Hindlimb muscle (tissue), 1 donor: ENCODE measurements at places on chromosomes 13 and 19.

DNA sequence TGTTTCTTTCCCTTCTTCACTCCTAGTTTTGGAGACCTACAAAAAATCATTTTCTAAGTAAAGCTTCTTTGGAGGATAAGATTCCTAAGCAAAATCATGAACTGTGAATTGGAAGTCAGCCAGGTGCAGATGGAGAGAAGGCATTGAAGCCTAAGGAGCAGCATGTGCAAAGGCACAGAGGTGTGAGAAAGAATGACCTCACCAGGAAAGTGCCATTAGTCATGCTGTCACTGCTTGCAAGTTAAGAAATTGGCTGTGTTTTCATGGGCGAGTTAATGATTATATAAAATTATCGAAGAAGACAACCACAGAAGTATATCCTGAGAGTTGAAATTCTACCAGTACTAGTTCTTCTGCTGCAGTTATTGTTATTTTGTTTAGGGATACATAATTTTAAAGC is 80.3 kb upstream of the KLHL1 start:
- no peak for DNase-seq

GRCh38 chr19:33063356-33063752 is 1.3 kb downstream of the RHPN2 start:
- no peak for DNase-seq

- DNase-seq: no peak
These were observed 90.9 kb upstream of the ZNF507 start for GRCh38 chr19:32254509-32254890.

DNA sequence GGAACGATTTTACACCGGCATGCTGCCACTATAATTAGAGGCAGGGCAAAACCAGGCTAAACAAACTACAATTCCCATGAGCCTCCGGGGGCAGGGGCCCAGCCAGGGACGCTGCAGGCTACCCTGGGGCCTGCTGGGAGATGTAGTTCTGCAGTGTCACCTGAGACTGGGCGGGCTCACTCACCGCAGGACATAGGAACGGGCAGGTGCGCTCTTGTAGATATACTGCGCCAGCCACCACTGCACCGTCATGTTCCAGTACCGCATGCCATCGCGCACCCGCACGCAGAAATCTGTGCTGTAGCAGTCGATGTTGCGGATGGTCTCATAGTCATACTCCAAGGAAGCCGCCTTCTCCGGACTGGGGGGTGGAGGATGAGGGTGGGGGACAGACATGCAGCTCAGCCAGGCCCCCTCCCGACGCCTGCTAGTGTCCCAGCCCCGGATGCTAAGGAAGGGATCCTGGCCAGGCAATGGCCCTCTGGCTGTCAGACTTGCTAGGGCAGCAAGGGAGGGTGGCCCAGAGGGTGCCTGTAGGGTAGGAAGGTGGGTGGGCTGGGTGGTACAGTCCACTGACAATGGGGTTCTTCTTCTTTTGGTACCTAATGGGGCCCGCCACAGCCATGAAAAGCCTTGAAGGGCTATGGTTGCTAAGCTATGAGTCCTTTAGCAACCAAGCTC is 5.8 kb upstream of the TMC4 start:
- DNase-seq: no peak

DNA sequence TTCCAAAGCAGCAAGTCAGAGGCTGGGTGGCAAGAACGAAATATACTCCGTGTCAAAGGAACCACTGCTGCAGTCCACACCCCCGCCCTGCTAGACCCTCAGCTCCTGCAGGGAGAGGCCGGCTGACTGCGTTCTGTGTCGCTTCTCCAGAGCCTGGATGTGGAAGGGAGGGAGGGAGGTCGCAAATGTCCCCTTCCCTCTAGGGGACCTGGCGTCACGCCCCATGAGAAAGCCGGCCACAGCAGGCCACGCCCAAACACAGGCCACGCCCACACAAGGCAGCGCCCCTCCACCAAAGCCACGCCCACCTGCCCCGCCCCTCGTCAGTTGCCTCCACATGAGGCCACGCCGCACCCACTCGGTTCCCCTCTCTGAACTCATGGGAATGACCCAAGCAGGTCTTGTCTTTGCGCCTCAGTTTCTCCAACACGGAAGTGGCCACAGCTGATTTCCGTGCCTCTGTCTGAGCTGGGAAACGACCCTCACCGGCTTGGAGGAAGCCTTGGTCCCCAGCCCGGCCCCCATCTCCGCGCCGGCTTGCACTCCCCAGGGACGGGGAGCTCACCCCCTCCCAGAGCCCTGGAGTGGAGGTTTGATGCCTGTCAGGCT is 38.4 kb upstream of the TCF3 start:
- DNase-seq: no peak

GRCh38 chr13:32407854-32408253 is 20.1 kb downstream of the N4BP2L1 start:
- DNase-seq: no peak

DNA sequence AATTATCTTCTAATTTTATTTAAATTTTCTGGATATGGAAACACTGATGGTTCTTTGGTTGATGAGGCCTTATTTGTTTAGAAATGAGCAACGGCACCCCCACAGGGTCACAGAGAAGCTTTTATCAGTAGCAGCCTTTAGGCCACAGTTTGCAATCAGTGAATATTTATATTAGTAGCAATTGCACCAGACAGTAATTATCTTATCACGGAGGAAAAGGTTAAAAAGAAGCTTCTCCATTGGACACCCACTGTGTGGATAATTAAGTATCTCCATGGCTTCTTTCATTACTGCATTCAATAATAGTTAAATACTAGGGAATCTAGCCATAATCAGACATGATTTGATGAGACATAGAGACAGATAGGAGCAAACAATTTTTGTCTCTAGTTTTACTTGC is 2099.2 kb upstream of the PCDH20 start:
- DNase-seq: no peak

- DNase-seq: peak; percentile 63
These were observed 1.2 kb downstream of the TBC1D4 start for GRCh38 chr13:75480671-75481175.

GRCh38 chr13:61765181-61765742 is 349.6 kb upstream of the PCDH20 start:
- DNase-seq: no peak

GRCh38 chr19:23855676-23856075 is 59.0 kb upstream of the ZNF726 start:
- DNase-seq: no peak

GRCh38 chr19:12665671-12666264 is 774 bp downstream of the MAN2B1 start:
- no peak for DNase-seq

GRCh38 chr19:5718579-5719273 is 1.2 kb downstream of the LONP1 start:
- no peak for DNase-seq

- no peak for DNase-seq
These were observed 40.4 kb downstream of the INTS6 start for GRCh38 chr13:51412431-51412830.

GRCh38 chr19:39845584-39845932 is 621 bp downstream of the FBL start:
- no peak for DNase-seq

GRCh38 chr19:50792272-50793250 is 2.3 kb downstream of the ACP4 start:
- no peak for DNase-seq

DNA sequence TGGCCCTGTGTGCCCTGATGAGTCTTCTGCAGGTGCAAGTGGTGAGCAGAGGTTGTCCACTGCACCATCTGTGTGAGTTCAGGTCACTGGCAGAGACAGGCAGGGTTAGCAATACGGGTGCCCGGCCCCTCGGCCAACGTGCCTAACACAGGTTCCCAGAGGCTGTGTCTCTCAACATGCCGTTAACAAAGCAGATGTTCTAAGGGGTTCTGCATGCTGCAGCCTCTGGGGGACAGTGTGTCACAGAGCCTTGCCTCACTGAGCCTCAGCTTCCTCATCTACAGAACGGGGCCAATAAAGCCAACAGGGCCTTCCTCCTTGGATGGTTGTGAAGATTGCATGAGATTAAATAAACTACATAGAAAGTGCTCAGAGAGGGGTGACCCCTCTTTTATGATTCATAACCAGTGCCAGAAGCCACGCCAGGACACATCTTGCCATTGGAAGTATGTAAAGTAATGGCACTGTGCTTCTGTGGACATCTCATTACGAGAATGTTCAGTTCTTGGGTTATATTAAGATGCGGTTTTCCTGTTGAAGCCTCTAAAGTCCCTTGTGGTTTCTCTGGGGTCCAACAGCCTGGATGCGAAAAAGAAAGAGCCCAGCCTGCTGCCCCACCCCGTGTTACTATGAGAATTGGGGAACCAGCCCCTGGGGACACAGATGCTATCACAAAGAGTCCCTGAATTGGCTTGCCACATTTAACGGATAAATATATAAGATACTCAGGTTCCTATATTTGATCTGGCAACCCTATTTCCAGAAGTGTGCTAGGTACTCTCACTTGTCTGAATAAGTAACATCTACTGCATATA is 11.2 kb upstream of the ARHGEF18 start:
- no peak for DNase-seq

DNA sequence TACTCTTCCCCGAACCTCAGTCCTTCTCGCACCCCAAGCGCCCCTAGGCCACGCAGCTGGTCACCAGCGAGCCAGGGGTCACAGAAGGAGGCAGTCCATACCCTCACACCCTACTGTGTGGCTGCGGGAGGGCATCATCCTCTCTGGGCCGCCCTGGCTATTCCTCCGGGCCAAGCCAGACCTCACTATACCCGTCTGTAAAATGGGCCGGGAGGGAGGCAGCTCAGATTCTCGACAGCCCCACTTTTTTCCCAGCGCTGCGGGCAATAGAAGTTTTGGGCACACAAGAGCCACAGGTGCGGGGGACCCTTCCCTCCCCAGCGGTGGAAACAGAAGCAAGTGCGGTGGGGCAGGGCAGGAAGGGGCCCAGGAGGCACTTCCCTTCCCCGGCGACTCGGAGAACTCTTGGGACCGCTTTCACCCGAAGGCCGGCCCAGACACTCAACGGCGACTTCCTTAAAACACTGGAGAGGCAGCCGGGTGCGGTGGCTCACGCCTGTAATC is 5.6 kb upstream of the ARRDC2 start:
- no peak for DNase-seq

DNA sequence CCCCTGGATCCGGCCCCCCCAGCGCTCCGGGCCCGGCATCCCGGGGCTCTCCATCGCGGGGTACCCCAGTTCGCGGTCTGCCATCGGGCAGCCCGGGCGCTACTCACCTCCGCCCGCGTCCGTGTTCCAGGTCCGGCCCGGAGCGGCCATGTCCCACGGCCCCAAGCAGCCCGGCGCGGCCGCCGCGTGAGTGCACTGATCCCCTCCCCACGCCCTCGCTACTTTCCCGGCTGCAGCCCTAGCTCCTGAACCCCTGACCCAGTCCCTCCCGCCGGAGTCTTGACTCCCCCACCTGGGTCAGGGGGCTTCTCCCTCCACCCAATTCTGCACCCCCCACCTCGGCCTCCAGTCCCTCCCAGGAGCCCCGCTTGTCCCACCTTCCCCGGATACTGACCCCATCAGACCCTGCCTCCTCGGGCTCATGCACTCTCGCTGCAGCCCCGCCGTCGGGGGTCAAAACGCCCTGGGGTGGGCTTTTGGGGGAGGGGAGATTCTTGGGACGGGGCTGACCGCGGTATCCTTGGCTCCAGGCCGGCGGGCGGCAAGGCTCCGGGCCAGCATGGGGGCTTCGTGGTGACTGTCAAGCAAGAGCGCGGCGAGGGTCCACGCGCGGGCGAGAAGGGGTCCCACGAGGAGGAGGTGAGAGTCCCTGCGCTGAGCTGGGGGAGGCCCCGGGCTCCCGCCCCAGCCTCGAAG is 566 bp downstream of the HMG20B start:
- no peak for DNase-seq

GRCh38 chr19:18437491-18438330 is at the start of gene ISYNA1:
TSS of gene ISYNA1 (minus strand) at chr19:18438133. CDS start at chr19:18437979, 154 bp downstream.
- DNase-seq: no peak

GRCh38 chr19:3699741-3700241 is 477 bp downstream of the PIP5K1C start:
- no peak for DNase-seq

GRCh38 chr19:41928221-41928683 is at the start of gene ERFL:
TSS of gene ERFL (minus strand) at chr19:41928449. CDS start at chr19:41912919, 15,530 bp downstream.
- no peak for DNase-seq

- DNase-seq: peak; percentile 82
These were observed at the start of gene SLC7A1 for GRCh38 chr13:29595380-29596063. TSS of gene SLC7A1 (minus strand) at chr13:29595688. CDS start at chr13:29536188, 59,500 bp downstream.

DNA sequence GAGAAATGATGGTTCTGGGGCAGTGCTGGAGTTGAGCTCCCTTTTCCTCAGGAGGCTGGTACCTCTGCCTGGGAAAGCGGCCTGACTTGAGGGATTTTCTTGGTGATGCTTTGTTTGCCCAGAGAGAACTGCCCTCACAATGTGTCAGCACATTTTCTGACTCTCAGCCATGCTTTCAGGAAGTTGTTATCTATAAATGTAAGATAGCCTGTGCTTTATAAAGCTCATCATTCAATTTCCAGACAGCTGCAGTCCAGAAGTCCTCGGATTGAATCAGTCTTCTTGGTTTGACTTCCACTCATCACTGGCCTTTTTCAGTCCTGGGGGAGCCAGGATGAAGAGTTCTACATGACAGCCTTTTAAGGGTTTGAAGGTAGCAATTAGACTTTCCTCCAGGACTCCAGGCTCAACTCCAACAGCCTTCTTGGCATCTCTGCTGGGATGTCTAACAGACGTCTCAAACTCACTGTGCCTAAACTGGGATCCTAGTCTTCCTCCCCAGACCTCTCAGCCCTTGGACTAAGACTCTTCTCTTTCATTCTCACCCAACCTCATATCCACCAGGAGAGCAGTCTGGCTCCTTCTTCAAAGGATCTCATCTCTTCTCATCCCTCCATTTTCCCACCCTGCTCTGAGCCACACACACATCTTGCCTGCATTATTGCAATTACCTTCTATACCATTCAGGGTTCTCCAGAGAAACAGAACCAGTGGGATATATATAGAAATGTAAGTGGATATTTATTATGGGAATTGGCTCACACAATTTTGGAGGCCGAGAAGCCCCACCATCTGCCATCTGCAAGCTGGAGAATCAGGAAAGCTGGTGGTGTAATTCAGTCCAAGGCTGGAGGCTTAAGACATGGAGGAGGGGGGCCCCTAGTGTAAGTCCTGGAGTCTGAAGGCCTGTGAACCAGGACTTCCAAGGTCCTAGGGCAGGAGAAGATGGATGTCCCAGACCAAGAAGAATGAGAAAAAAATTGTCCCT is 13.1 kb downstream of the ERICH6B start:
- no peak for DNase-seq

DNA sequence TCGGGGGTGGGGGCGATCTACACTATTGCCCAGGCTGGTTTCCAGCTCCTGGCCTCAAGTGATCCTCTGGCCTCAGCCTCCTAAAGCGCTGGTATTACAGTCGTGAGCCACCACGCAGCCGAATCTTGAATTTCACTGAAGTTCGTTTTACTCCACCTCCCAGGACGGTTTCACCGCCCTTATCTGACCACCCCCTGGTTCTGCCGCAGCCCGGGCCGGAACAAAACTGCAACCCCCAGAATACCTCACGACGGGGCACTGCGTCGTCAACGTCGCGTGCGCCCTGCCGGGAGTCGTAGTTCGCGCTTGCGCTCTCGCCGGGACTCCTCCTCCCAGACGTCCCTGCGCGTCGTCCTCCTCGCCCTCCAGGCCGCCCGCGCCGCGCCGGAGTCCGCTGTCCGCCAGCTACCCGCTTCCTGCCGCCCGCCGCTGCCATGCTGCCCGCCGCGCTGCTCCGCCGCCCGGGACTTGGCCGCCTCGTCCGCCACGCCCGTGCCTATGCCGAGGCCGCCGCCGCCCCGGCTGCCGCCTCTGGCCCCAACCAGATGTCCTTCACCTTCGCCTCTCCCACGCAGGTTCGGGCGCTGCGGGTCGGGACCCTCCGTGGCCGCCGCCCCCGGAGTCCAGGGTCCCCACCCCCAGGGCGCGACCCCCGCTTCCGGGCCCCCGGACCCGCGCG is at the start of gene ATP5F1D:
Gene ATP5F1D, plus strand, starts transcription at position 335 of the 679 bp plus-strand sequence. Its CDS starts 100 bp downstream, at position 435.
- DNase-seq: peak; percentile 97
